Stimulated activated CD8-positive, alpha-beta memory T cell treated with anti-CD3 and anti-CD28 coated beads, Interleukin-7, amount 100 ng/mL, for 1 hour (primary cell): ENCODE measurements at places on chromosomes 7 and 10.

- DNase-seq: no peak
These were observed 14.0 kb upstream of the CELF2 start for GRCh38 chr10:11003679-11004078.

- no peak for DNase-seq
These were observed 73.2 kb downstream of the GRID1 start for GRCh38 chr10:86293396-86293791.

DNA sequence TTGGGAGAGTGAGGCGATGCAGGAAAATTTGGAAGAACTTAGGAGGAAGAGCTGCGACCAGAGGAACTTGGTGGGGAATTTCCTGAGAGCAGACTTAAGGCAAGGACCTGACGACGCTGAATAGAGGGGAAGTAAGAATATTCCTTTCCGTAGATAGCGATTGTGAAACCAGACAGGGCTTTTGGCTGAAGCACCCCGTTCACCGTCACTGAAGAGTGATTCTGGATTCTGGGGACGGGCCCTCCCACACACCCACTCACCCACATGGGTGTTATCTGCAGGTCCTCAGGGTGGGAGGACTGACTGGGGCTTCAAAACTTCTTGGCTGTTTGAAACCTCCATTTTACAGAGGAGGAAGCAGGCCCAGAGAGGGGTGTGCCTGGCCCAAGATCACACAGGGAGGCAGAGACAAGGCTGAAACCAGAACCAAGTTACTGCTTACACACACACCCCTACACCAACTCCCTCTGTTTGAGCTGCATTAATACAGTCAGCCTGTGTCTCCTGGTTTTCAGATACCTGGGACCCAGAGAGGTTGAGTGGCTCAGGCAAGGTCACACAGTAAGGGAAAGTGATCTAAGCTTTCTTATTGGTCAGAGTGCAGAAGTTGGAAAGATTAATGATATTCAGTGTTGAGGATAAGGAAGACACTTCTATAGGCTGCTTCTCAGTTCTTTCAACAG lies 37.2 kb upstream of the CDH23 start:
- DNase-seq: no peak

DNA sequence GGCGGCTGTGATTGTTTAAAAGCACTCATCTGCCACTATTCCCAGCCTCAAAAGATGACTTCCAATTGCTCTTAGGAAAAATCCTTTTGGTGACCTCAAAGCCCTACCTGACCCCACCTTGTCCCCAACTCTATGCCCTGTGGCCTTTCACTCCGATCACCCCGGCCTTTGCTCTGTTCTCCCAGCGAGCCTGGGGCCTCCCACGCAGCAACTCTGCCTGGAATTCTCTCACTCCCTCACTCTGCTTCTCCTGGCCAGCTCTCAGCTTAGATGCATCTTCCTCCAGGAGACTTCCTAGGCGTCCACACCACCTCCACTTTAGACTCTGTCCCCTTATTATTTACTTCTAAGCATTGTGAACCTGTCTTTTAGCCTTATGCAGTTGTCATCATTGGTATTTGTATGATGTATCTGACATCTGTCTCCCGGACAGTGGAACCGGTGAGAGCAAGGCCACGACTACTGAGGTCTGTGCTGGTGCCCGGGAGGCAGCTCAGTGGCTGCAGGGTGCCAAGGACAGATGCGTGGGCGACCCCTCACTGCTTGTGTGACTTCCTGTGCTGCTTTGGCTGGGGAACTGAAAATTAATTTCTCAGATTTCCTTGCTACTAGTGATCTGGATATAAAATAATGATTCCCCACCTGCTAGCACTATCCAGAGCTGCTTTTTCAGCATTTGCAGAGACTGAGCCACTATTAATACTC lies 63.0 kb downstream of the PIP4K2A start:
- no peak for DNase-seq

- no peak for DNase-seq
These were observed 170.8 kb upstream of the PODXL start for GRCh38 chr7:131727189-131727588.

DNA sequence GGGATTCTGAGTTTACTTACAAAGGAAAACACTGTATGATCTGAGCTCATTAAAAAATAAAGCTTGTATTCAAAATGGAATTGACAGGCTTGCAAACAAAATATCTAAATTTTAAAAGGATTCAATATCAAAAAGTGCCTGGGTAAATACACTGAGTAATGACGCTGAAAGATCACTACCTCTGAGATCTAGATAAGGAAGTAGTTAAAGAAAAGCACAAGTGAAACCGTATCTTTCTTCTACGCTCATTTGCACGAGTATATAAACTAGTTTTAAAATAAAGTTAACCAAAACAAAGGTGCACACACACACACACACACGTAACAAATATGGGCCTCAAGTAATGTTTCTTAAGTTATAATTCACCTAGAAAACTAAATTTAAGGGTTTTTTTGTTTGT lies 93.4 kb downstream of the SNX13 start:
- no peak for DNase-seq

- DNase-seq: no peak
These were observed 725.8 kb downstream of the PARD3 start for GRCh38 chr10:34089253-34089652.

- no peak for DNase-seq
These were observed 74.8 kb downstream of the PTPRN2 start for GRCh38 chr7:158512869-158513268.

DNA sequence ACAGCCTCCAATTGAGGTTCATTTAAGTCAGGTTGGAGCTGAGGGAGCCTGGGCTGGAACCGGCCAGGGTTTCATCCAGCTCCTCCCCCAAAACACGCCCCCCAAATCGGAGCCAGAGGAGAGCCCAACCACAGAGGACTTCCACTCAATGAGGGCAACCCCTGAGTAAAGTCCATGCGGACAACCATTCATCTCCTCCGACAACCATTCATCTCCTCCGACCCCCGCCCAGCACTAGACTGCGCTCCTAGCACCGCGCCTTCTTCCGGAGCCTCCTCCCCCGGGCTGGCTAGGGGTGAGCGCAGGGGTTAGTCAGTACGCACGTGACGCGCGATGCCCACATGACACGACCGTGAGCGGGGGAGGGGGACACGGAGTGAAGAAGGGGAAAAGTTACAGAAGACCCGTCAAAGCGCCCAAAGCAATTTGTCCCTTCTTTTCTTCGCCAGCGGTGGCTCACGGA lies 1.4 kb downstream of the MAGI2 start:
- no peak for DNase-seq

- no peak for DNase-seq
These were observed 1.8 kb downstream of the PGAM2 start for GRCh38 chr7:44063547-44063893.

DNA sequence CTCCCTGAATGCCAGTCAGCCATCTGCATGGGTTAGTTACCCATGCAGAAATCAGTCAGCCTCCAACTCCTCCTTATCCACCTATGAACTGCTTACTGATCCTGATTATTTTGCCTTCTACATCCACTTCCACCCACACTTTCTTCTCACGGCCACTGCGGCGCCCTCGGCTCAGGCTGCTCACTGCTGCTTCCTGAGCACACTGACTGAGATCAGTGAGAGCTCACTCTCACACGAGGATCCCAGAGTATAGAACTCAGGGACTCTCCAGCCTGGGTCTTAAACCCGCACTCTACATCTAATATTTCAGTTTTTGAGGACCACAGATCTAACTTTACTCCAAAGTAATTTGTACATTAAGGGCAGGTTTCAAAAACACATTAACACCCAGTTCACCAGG lies 64.4 kb downstream of the GRB10 start:
- no peak for DNase-seq

GRCh38 chr7:123131140-123131539 lies 68.6 kb downstream of the SLC13A1 start:
- no peak for DNase-seq

DNA sequence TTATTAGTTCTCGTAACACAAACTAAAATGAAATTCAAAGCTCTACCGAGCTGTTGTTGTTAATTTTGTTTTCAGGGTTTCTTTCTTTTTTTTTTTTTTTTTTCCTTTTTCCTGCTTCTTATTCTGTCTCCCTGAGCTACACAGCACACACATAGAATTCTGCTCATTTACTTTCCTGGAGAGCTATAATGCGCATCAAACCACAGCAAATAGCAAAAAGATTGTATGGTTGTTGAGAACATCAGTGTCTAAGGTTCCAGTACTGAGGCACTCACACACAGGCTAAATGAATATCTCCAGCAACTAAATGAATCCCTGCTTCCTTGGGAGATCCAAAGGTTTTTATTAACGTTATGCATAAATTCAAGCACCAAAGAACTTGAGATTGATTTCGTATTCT lies 418.3 kb downstream of the PLXDC2 start:
- no peak for DNase-seq

DNA sequence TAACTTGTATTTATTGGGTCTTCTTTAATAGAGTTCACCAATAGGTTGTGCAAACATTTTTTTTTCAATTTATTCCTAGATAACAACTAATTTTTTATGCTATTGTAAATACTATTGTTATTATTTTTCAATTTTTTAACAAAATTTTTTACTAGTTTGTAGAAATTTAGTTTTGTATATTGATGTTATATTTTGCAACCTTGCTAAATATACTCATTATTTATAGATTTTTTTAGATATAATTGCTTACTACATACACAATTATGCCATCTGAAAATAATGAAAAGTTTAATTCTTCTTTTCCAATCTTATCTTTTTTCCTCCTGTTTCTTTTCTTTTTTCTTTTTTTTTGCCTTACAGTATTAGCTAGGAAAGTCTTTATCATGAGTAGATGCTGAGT lies 216.9 kb downstream of the SLC25A13 start:
- no peak for DNase-seq

GRCh38 chr10:111379534-111380187 lies 302.8 kb downstream of the ADRA2A start:
- no peak for DNase-seq

DNA sequence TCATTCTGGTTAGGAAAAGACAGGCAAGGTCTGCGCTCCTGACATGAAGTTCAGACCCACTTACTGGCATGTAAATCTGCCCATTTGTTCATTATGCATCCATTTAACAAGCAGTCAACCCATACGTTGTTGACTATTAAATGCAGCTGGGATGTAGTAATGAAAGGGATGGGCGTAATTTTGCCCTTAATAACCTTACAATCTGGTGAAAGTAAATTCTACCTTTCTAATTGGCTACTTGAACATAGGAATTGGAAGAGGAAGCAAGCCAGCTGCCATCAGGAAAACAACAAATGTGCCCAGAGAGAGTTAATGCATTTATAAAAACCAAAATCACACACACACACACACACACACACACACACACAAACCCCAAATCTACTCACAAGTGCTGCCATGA lies 170.2 kb upstream of the PITRM1 start:
- no peak for DNase-seq

DNA sequence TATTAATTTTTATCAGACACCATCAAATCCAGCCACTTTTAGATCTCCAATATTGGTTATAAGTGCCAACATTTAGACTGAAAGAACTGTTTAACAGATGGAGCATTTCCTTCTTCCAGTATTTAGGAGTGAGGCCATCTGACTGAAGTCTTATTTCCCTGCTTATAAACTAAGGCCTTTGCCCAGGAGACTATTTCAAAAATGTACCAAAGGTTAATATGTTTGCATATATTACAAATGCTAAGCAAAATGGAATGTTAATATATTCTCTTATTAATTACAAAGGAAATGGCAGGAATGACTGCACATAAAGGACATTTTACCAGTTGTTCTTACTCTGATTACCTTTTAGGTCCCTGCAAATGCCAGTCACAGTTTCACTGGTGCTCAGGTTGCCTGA lies 238.9 kb upstream of the PLXNA4 start:
- no peak for DNase-seq

DNA sequence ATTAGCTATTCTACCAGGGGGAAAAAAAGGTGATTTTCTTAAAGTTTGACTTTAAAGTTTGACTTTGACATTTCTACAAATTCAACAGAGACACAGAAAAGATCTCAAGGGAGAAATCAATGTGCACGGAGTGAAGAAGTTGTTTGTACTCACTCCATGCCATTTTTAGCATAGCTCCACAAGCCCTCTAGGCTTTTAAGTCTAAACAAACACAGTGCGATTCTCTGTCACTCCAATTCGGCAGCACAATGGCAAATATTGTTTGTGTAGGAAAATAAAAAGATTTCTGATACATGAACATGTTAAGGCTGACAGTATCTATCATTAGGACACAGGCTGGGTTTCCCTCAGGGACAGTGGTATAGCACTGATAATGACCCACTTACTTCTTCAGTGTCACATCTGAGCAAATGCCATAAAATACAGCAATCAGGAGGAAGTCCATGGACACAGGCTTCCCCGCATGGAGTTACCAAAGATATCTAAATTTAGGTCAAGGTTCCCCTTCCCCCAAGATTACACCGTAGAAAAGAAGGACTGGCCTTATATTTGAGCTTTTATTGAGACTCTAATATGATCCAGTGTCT lies 28.0 kb downstream of the GSAP start:
- no peak for DNase-seq

DNA sequence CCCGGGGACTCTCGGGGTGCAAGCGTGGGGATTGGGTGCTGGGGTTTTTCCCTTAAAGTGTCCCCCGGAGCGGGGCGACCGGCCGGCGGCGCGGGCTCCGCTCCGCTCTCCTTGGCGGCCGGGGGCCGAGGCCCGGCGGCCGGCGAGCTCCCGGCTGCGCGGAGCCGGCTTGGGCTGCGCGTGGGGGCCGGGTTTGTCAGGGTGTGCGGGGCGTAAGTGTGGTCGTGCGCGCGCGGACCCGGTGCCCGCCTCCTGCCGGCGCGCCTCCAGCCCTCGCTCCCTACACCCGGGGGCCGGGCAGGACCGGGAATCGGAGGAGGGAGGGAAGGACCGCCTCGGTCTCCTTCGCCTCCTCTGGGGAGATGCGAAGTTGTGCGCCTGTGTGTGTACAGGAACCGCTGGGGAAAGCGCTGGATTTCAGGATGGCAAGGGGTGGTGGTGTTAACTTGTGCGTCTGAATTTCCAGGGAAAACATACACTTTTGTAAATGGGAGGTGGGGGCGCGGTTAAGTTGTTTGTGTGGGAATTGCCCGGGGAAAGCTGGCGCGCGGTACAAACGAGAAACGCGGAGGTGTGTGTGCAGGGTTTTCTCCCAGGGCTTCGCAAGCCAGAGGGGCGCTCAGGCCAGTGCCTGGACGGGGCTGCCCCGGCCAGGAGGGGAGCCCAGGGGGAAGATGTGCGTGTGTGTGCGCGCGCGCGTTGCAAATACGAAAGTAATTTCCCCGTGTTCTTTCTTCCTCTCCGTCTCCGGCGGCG lies 737 bp downstream of the ZMIZ1 start:
- DNase-seq: no peak

DNA sequence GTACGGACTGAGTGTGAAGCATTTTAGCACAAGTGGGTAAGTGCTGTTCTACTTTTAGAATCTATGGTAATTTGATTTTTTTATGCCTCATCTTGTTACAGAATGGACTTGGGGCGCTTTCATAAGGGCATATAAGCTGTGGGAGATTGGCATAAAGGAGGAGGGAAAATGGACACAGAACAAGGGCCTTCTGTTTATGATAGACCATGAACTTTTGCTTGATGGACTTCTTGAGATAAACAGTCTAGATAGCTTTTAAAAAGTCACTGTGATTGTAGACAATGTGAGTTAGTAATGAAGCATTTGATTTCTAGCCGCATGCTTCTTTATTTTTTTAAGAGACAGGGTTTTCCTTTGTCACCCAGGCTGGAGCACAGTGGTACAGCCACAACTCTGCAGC lies 2.0 kb downstream of the ZSCAN21 start:
- DNase-seq: no peak

GRCh38 chr10:62759599-62760175 lies 44.8 kb upstream of the ADO start:
- no peak for DNase-seq

GRCh38 chr7:158446281-158446680 lies 141.3 kb downstream of the PTPRN2 start:
- no peak for DNase-seq
